ENCODE measurements at places on chromosomes 2 and 18.

DNA sequence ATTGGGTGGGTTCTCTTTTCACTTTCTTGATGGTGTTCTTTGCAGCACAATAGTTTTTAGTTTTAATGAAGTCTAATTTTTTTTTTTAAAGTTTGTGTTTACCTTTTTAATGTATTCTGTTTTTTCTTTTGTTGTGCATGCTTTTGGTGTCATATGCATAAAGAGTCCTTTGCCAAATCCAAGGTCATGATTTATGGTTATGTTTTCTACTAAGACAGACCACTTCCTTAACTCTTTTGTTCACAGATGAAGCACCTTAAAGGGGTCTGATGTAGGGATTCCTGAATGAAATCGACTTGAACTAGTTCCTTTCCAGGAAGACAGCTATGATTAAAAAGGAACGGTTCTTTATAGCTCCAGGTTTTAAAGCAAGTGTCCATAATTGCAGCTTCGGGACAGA is 23.1 kb downstream of the LPIN1 start:
- no peak for DNase-seq

DNA sequence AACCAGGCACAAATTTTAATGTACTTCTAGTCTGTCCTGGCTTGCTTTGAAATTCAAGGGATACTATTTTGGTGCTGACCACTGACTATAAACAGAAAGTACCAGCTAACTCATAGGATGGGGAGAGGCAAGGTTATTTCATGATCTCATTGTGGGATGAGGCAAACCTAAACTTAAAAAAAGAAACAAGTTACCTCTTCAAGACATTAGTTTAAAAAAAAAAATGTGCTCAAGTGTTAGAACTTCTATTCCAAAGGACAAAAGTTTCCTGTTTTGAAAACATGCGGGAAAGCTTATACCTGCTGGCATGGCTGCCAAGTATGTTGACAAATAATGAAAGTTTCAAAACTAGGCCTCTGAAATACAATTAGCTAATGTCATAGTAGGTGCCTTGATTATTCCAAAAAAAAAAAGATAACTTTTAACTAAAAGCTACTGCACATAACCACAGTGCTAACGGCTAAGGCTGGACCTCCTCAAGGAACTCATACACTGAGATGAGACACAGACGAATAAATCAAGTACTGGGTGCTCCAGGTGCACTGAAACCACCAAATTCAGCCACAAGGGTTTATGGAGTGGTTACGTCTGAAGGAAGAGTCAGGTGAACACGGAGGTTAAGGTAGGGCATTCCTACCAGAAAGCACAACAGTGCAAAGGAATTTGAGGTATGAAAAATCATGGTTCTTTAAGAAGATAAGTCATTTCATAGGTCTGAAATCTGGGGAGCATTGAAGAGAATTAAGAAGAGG is 38.1 kb downstream of the TMEM131 start:
- no peak for DNase-seq

DNA sequence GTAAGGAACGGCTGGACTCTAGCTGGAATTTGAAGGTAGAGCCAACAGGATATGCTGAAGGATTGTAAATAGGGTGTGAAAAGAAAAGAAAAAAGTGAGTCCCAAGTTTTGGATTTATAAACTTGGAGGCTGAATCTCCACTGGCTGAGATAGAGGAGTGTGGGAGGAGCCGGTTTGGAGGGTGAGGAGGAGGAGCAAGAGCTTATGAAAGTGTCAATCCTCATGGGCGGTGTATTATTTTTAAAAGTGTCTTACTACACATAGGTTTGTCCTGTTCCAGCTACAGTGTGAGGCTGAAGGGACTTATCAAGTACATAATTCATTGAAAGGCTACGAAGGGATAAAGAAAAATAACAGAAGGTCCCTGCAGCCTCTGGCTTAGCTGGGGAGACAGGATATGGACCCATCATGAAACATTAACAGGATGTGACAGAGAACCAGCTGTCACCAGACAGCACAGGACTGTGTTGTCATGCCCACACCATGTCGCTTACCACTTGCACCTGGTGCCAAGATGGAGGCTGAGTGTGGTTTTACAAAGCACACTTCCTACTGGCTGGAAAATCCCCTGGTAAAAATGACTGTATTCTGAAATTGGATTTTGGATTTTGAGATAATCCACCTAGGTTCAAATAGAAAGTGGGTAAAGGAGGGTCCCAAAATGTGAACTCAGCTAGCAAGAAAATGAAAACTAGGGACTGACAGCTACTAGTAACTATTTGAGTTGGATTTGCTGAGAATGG is 2.5 kb upstream of the MREG start:
- DNase-seq: no peak

GRCh38 chr2:176892676-176893226 is 319.8 kb upstream of the HNRNPA3 start:
- no peak for DNase-seq

GRCh38 chr2:26335231-26335630 is 10.7 kb upstream of the SELENOI start:
- no peak for DNase-seq

Data from NCI-H187 treated with DMSO at 0.1 percent for 48 hours (cell line).